ENCODE measurements at places on chromosomes 2 and 18.

GRCh38 chr2:190355968-190356644, 12.7 kb downstream of the INPP1 start:
- DNase-seq = no peak

DNA sequence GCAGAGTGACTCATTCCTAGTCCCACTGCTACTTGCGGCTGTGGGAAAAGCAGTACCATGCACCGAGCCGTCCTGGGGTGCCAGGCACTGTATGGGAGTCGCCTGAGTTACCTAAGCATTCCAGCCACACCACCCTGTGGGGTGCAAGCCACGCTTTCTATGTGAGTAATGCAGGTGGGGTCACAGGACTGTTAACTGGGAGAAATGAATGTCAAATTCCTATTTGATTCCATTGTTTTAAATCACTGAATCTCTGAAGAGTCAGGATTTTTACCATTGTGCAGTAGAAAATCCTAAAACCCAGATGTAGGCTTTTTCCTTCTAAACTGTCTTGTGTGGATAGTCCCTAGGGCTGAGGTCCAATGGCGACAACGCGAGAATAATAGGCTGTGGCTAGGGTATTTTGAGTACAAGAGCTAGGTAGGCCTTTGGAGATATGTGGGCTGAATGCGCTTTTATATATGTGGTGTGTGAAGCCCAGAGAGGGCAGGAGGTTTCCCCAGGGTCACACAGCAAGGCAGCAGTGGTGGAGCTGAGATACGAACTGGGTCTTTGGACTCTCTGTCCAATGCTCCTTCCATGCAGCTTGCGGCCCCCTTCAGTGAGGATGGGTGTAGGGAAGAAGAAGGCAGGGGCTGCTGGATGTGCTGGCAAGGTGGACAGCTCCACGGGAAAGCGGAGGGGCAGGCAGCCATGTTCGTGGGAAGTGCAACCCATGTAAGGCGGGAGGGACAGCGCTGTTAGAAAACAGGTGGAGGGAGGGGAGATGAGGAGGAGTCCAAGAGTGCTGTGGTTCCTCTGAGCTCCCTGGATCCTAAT, 83.2 kb downstream of the DDX1 start:
- DNase-seq = no peak

- no peak for DNase-seq
Measured at GRCh38 chr2:189267925-189268579, 88.5 kb upstream of the COL5A2 start.

GRCh38 chr2:72994282-72994990, 77.1 kb downstream of the SFXN5 start:
- DNase-seq = no peak

- no peak for DNase-seq
Measured at GRCh38 chr2:10360850-10361588, 58.3 kb downstream of the HPCAL1 start.
